ENCODE measurements at places on chromosomes 7 and 10.

GRCh38 chr10:31100115-31100601 is 68.5 kb upstream of the ZNF438 start:
- no peak for DNase-seq

- DNase-seq, result no peak
Measured at GRCh38 chr7:41738806-41739205, 35.9 kb upstream of the INHBA start.

- no peak for DNase-seq
Measured at GRCh38 chr10:17022466-17022825, 107.2 kb downstream of the CUBN start.

DNA sequence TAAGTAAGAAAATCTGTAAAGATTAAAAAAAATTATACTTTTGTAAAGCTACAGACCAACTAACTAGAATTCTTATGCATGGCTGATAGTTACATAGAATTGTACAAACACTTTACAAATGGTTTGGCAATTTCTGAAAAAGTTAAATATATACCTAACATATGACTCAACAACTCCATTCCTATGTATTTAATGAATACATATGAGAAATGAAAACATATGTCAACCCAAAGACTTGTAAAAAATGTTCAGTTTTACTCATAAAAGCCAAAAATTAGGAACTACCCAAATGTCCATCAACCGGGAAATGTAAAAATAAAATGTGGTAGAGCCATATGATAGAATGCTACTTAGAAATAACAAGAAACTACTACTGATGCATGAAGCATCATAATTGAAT is 152.6 kb upstream of the NRG3 start:
- DNase-seq, result no peak

GRCh38 chr7:28301148-28301641 is 111.1 kb upstream of the CREB5 start:
- DNase-seq, result no peak

GRCh38 chr10:80580638-80581468 is 43.2 kb downstream of the SH2D4B start:
- no peak for DNase-seq

DNA sequence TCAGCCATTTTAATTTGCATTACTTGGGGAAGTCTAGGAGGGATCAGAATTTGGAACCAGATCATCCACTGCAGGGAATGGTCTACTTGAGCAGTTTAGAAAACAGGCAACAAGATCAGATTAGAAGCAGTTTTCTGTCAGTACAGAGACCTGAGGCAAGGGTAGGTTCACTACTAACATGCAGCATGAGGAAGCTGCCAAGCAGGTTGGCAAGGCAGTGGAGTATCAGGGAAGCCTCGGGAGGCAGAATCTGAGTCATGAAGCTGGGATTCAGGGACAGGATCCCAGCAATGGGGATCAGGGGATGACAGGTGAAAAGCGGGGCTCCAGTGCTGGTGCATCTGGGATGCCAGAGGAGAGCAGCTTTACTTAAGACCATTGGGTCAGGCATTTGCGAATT is 28.1 kb downstream of the ENO4 start:
- no peak for DNase-seq

- no peak for DNase-seq
Measured at GRCh38 chr7:143323653-143324052, 7.7 kb downstream of the CLCN1 start.

GRCh38 chr7:12244694-12245093 is 33.6 kb downstream of the TMEM106B start:
- DNase-seq, result no peak

GRCh38 chr10:10520491-10521385 is 496.9 kb upstream of the CELF2 start:
- DNase-seq, result no peak

DNA sequence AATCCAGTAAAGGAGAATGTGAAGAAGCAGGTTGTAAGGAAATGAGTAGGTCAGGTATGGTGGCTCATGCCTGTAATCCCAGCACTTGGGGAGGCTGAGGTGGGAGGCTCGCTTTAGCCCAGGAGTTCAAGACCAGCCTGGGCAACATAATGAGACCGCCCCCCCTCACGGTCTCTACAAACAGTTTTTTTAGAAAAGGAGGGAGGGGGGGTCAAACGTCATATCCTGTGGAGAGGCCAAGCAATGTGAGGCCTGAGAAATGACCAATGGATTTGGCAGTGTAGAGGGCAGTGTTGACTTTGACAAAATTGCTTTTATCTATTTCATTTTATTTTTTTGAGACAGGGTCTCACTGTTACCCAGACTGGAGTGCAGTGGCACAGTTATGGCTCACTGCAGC is 2.3 kb upstream of the DNAJB12 start:
- DNase-seq, result no peak

DNA sequence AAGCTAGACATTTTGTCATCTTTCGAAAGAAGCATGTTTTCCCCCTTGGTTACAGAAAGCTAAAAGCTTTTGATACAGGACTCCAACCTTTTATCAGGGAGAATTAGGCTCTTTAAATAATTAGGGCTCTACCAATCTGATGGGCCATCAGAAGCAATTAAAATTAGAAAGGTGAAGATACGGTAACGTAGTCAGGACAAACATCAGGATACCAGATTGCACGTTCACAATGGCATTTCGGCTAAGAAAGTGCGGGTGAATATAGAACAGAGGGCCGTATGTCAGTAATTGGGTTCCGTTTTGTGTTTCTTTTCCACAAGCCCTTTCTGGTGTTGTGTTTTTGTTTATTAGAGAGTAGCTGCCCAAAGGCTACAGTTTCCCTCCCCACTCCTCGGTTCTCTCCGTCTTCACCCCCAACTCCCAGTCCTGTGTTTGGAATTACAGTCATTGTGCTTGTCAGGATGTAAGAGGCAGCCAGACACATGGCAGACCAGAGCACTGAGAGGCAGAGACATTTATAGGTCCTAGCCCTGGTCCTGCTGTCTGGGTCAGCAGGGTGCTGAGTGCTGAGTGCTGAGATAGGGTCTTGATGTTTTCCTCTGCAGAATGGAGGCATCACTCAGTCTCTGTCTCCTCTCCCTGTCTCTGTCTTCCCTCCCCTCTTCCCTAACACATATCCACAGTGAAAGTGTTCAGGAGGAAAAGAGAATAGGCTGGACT is 5.5 kb downstream of the PFKP start:
- no peak for DNase-seq

GRCh38 chr10:4243651-4244050 is 458.6 kb upstream of the KLF6 start:
- peak; percentile 58 for DNase-seq

GRCh38 chr10:98028168-98028770 is 2.2 kb downstream of the CRTAC1 start:
- no peak for DNase-seq

DNA sequence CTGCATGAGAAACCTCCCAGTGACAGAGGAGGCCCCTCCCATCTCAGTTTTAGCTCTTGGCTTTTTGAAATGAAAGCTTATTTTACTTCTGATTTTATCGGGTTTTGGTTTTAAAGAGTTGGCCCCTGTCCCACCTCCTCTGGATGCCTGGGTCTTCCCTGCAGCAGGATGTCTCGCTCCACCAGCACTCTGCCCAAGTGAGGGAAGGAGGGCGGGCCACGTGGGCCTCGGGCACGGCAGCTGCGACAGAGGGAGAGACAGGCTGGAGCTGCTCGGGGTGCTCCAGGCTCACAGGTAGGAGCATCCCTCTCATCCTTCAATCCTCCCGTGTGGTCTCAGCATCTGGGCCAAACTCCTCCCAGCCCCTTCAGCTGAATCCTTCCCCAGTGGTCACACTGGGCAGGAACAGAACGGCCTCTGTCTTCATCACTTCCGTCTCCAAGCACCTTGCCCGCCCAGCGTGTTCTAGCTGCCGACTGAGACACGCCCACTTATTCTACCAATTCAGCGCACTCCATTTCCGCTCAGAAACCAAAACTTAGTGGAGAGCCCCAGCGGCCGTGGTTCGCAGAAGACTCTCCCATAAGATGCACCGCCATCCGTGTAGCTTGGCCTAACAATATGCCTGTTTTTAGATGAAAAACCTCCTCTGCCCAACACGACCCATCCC is 222.9 kb downstream of the GLRX3 start:
- DNase-seq, result no peak

GRCh38 chr10:45199205-45199740 is 116.1 kb downstream of the OR13A1 start:
- DNase-seq, result no peak

All from tibial artery (tissue), 4 donors.